ENCODE measurements at places on chromosomes 11 and 22. TPM values are rescaled to one million over a fixed set of nuclear protein-coding genes. Genes with fewer than 3 reads are reported as not detected.

The TPBGL gene
- total RNA-seq = 0.17 TPM

The YAP1 gene
- total RNA-seq = 52.2 TPM

The OR52H1 gene
- total RNA-seq = 0.46 TPM

The ZNF214 gene
- 3.4 TPM for total RNA-seq

The PHLDB1 gene
- 115 TPM for total RNA-seq

The PLEKHA7 gene
- total RNA-seq = 99.6 TPM

The VSIG10L2 gene
- 0.09 TPM for total RNA-seq

The TNNT3 gene
- 2.7 TPM for total RNA-seq

The APOBEC3H gene
- total RNA-seq = not detected

GRCh38 chr11:108909041-108909440, 244.2 kb downstream of the DDX10 start:
- no peak for DNase-seq

- no peak for DNase-seq
Observed at GRCh38 chr11:74288161-74288560, 23.3 kb downstream of the P4HA3 start.

DNA sequence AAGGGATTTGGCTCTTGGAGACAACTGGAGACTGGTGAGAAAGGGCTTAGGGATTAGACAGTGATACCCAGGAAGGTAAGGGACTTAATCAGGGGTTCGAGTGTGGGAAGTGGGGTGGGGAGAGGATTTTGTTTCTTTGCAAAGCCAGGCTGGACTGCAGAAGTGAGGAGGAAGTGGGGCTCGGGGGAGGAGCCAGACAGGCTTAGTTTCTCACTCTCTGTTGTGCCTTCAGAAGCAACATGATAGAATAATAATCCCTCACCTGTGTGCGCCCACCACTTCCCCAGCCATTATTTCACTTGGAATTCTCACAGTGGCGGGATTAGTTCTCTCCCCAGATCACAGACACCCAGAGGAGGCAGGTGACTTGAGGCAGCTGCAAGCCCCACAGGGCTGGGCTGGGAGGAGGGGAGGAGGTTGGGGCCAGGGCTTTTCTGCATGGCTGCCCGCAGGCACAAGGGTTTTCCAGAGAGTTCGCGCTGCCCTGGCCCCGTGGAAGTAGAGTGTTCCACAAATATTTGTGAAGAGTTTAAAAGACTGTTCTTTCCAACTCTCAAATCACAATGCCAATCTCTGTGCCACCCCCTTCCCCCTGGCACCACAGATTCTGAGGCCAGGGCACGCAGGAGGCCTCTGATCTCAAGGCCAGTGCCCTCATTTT, 4.0 kb upstream of the SEC14L2 start:
- DNase-seq = no peak

DNA sequence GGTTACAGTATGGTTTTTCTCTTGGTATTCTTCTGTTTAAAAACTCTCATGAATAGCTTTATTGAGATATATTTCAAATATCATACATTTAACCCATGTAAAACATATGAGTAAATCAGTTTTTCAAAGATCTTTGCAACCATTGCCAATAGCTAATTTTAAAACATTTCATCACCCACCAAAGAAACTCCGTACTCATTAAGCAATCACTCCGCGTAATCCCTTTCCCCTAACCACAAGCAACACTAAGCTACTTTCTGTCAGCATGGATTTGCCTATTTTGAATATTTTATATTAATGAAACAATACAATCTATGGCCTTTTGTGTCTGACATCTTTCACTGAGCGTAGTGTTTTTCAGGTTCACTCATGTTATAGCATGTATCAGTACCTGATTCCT, 697.9 kb upstream of the ANO5 start:
- no peak for DNase-seq

- DNase-seq = no peak
Observed at GRCh38 chr11:94186342-94187203, 57.9 kb downstream of the PANX1 start.

GRCh38 chr11:68480852-68481510, 20.4 kb downstream of the PPP6R3 start:
- DNase-seq = no peak

DNA sequence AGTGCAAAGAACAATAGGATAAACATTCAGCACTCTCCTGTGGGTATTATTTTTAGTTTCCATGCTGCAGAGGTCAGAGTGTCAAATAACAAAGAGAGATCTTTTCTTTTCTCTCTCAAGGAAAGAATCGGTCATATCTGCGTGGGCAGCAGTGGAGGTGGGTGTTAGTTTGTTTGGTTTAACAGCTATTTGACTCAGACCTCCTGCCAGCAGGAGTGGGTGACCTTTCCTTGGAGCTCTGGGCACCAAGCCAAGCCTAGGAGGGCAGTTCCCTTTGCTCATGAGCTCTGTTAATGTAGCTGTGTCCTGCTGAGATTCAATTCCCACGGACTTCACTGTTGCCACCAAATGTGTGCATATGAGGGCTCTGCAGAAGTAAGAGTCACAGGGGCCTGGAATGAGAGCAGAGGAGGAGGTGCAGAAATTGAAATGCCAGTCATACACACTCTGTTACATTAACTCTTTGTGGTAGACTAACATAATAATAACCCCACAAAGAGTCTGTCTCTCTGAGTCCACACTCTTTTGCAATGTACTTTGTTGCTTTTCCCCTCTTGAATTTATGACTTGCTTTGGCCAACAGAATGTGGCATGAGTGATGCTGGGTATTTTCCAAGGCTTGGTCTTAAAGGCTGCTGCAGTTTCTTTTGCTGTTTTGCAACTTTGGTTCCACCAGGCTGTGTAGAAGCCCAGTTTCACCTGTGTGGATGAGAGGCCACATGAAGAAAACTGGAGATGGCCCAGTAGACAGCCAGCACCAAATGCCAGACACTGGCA, 76.0 kb upstream of the GRK3 start:
- DNase-seq = peak; percentile 62

DNA sequence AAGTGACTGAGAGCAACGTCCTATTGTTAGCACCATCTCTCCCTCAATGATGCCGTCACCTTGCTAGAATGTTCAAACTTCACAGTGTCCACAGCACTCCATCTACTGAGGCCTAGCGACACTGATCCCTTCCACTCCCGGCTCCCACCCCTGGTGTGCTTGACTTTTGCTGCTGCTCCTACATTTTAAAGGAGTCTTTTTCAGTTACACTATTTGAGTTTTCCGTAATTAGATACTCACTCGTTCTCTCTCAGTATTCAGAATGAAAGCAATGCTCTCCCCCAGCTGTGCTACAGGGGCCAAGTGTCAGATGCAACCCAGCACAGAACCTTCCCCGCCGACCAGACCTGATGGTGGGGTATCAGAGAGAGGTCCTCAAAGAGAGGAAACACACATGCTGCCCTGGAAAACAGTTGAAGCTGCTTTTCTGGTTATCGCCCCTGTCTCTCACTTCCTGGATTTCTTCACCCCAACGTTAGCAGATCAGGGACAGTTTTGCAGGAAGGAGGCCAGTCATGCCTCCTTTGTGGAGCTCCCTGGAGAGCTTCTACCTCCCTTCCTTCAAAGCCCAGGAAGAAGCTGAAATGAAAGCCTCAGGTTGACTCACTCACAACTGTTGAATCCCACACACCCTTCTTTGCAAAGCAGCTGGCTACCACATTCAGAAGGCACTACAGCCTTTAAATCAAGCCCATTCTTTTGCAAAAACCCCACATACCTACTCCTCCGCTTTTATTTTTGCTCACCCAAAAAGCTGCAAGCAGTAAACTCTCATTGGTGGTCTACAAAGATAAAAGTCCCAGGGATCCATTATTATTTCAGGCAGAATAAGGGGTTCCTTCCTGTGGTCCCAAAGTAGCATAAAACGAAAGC, 23.5 kb downstream of the LARGE1 start:
- no peak for DNase-seq

GRCh38 chr11:29985248-29985647, 31.6 kb downstream of the KCNA4 start:
- no peak for DNase-seq

- no peak for DNase-seq
Observed at GRCh38 chr22:19843857-19844376, 10.8 kb downstream of the GNB1L start.

- DNase-seq = no peak
Observed at GRCh38 chr11:20397281-20397680, 9.8 kb downstream of the PRMT3 start.

GRCh38 chr11:93494357-93494756, 48.8 kb downstream of the SMCO4 start:
- DNase-seq = no peak

All from mucosa of descending colon (tissue), 3 donors.